Fibroblast of skin of right biceps (primary cell): ENCODE measurements at places on chromosomes 2 and 18.

- no peak for DNase-seq
These were observed 15.1 kb downstream of the HOXD3 start for GRCh38 chr2:176172007-176172894.

DNA sequence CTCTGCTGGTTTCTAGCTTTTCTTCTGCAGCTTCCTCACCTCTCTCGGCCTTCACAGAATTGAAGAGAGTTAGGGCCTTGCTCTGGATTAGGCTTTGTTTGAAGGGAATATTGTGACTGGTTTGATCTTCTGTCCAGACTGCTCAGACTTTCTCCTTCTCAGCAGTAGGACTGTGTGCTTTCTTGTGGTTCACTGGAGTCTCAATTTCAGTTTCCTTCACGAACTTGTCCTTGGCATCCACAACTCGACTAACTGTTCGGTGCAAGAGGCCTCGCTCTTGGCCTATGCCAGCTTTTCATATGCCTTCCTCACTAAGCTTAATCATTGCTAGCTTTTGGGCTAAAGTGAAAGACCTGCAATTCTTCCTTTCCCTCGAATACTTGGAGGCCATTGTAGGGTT, 18.9 kb upstream of the SALL3 start:
- no peak for DNase-seq

DNA sequence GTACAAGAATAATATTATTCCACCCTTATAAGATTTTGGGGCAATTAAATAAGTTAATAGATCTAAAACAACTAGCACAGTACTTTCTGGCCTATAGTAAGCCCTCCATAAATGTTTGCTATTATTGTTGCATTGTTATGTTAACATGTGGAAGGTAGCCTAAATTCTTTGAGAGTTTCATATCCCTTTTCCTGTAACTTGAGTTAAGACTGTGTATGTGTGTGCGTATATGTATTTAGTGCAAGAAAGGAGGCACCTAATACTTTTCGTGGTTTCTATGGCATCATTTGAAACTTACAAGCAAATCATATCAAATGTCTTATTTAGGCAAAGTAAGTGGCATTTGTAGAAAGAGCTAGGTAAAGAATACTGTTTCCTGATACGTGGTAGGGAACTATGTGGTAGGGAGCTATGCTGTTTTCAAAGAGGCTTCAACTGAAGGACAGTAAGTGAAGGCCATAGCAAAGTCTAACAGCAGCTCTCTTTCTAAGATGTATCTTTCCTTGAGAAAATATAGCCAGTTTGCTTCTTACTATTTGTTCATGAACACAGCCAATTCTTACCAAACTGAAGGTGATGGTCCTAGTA, 36.8 kb upstream of the C2orf74 start:
- DNase-seq: no peak

- DNase-seq: no peak
These were observed 18.4 kb downstream of the HDAC4 start for GRCh38 chr2:239382384-239382880.

DNA sequence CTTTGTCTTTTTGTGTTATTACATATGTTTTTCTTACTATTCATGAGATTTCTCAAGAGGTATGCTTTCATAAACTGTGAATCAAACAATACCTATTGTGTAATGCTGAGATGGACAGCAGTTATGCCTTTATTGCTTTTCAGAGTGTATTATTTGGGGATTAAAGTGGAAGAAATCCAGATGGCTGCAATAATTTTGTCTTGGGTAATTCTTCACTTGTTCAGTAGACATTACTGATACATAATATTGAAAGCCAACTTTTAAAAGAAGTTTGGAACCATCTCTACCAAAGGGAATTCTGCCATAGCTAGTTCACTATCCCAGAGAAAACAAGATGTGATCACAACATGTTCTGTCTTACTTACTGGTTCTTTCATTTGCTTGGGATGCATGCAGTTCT, 253.4 kb upstream of the ZSWIM2 start:
- no peak for DNase-seq

- no peak for DNase-seq
These were observed 204.2 kb upstream of the HS6ST1 start for GRCh38 chr2:128522829-128523228.
